ENCODE measurements at places on chromosomes 12 and 14. TPM values are rescaled to one million over a fixed set of nuclear protein-coding genes. Genes with fewer than 3 reads are reported as not detected.

The SUDS3 gene
- 51.4 TPM for total RNA-seq

- no peaks in the 10 kb centered on the region for H3K36me3 ChIP-seq
- H3K27me3 ChIP-seq, result peaks cover 71% of the 10 kb centered on the region
- no peak overlapping the region for H3K27ac ChIP-seq
- no peak overlapping the region for H3K4me3 ChIP-seq
Measured at GRCh38 chr12:108180255-108181094, 51.4 kb downstream of the WSCD2 start.

GRCh38 chr12:103930787-103931735 is 851 bp downstream of the HSP90B1 start:
- H3K4me1 ChIP-seq, result peaks cover 5% of the 10 kb centered on the region
- H3K27ac ChIP-seq, result peak overlapping the region; percentile 91
- no peaks in the 10 kb centered on the region for H3K27me3 ChIP-seq
- peak overlapping the region; percentile 98 for H3K4me3 ChIP-seq

DNA sequence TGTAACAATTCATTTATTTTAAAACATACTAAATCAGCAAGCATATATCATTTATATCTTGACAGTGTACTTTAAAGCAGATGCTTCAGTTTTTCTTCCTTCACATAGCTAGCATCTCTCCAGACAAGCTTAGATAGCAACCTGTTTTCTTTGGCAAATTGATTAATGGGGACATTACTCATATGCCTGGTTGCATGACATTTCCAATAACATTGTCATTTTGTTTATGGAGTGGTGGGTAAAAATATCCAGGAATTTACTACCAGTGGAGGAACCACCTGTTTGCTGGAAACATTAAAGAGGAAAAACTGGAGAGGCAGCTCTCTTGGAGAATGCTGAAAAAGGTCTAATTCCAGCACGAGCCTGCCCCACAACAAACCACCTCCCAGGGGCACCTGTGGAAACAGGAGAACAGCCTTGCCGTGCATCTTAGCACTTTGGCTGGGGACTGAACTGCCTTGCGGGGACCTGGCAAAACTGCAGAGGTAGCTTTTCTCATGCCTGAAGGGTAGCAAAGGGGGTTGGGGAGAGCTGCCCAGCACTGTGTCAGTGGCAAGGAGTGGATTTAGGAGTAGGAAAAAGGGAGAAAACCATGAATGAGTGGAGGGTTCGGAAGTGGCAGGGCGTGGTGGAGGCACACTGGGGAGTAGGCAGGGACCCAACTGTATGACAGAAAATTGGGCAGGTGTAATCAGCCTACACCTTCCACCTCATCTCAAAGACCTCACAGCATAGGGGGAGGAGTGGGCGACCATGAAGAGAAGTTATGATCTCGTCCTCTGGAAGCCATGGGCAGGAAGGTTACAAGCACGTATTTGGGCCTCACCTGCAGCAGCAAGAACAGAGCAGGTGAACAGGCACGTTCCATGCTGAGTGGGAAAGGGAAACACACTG is 11.7 kb upstream of the CREBL2 start:
- DNase-seq, result no peak
- no peak overlapping the region for H3K4me3 ChIP-seq
- no peaks in the 10 kb centered on the region for H3K36me3 ChIP-seq
- H3K4me1 ChIP-seq, result no peaks in the 10 kb centered on the region

DNA sequence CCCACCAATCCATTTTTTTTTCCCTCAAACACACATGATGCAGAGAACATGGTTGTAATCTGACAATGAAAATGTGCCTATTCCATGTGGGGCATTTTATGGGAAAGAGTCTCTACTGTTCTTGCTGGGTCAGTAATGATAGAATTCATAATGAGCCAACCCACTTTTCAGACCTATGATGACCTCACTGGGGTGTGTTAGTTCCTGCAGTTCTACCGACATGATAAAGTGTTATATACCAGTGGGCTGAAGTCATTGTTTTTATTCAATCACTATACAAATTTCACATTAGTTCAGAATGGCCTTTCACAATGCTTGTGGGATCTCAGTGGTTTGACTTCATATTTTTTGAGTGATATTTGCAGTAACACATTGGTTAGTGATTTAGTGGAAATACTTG is 47.5 kb downstream of the PPFIBP1 start:
- no peaks in the 10 kb centered on the region for H3K4me1 ChIP-seq
- H3K27ac ChIP-seq, result no peak overlapping the region
- no peak for DNase-seq

The DIO2 gene
- 0.18 TPM for total RNA-seq

The AQP2 gene
- not detected for total RNA-seq

The BATF gene
- not detected for total RNA-seq

The TEDC1 gene
- total RNA-seq, result 24.0 TPM

DNA sequence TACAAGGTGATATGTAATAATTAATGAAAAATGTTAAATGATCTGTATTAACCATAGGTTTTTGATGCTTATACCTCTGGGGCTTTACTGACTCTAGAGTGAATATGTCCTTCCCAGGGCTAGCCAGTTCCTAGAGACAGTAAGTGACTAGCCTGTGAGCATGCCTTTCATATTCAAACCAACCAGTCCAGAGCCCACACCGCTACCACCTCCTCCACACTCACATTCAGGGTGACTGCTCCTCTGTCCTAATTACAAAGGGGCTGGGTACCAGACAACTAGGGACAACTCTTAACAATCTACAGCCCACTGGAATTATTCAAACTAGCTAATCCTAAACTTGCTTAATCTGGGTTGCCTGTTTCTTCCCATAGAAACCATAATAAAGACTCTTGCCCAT is 49.0 kb downstream of the RALGAPA1 start:
- H3K27ac ChIP-seq, result no peak overlapping the region
- H3K4me1 ChIP-seq, result no peaks in the 10 kb centered on the region
- no peak for DNase-seq
- no peaks in the 10 kb centered on the region for H3K27me3 ChIP-seq
- H3K36me3 ChIP-seq, result peaks cover 17% of the 10 kb centered on the region

DNA sequence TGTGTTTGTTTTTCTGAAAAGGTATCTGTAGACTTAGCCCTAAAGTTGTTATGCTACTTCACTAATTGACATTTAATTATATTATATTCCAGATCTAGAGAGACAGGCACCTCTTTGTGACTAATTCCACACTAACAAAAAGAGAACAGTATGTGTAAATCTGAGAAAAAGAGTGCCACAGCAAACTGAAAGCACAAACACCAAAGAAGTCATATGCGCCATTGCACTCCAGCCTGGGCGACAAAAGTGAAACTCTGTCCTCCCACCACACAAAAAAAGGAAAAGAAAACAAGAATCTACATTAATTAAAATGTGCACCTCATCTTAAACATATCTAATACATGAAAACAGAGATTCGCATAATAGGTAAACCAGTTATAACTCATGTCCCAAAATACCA is 4.4 kb upstream of the CSRNP2 start:
- H3K36me3 ChIP-seq, result no peaks in the 10 kb centered on the region
- no peak for DNase-seq
- no peak overlapping the region for H3K4me3 ChIP-seq
- no peaks in the 10 kb centered on the region for H3K4me1 ChIP-seq
- H3K27ac ChIP-seq, result no peak overlapping the region
- H3K27me3 ChIP-seq, result no peaks in the 10 kb centered on the region

- no peak overlapping the region for H3K27ac ChIP-seq
- H3K4me3 ChIP-seq, result peak overlapping the region; percentile 94
- no peaks in the 10 kb centered on the region for H3K36me3 ChIP-seq
- peak; percentile 85 for DNase-seq
- H3K4me1 ChIP-seq, result peaks cover 5% of the 10 kb centered on the region
Measured at GRCh38 chr14:20630340-20631022, 11.0 kb downstream of the OR6S1 start.

The ESR2 gene
- total RNA-seq, result 0.20 TPM

- no peak for DNase-seq
- no peak overlapping the region for H3K4me3 ChIP-seq
- H3K4me1 ChIP-seq, result no peaks in the 10 kb centered on the region
- peaks cover 73% of the 10 kb centered on the region for H3K36me3 ChIP-seq
- no peaks in the 10 kb centered on the region for H3K27me3 ChIP-seq
- no peak overlapping the region for H3K27ac ChIP-seq
Measured at GRCh38 chr12:47795121-47795813, 22.2 kb downstream of the SLC48A1 start.

Measured in endodermal cell (in vitro differentiated cells).